Omental fat pad (tissue), 4 donors: ENCODE measurements at places on chromosomes 1 and 21.
A peak's percentile ranks its signal among the peaks of the same experiment; 100 is the strongest.

DNA sequence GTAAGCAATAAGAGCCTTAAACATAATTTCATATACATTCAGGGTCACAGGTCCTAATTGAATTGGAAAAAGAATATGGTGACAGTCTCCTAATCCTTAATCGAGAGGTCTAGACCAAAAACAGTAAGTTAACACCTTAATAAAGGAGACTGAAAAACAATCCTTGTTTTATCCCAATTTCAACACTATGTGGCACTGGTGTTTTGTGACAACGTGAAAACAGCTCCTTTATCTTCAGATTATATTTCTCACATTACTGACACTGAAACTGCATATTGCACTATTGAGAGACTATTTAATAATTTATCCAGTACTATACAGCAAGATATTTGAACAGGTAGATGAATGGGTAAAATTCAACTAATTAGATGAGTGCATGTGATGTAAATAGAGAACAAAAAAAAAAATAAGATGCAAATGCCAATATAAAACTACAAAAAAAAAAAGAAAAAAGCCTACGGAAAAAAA is 34.1 kb downstream of the TP53BP2 start:
- DNase-seq: no peak

GRCh38 chr1:53715478-53715877 is 23.5 kb downstream of the GLIS1 start:
- DNase-seq: no peak

DNA sequence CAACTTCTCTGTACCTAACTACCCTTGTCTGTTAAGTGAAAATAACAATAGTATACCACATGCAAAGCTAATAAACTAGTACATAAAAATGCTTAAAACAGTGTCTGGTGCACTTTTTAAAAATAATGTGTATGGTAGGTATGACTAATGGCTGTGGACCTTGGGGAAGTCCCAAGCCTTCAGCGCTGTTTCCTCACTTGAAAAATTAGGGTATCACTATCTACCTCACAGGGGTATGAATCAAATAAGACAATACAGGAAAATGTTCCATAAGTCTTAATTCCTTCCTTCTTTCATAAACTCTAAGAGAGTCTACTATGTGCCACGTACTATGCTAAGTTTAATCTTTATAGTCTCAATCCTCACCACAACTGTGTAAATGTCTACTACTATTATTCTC is 32.0 kb downstream of the EGLN1 start:
- DNase-seq: no peak

GRCh38 chr1:163875927-163876320 is 554.2 kb downstream of the NUF2 start:
- DNase-seq: no peak

DNA sequence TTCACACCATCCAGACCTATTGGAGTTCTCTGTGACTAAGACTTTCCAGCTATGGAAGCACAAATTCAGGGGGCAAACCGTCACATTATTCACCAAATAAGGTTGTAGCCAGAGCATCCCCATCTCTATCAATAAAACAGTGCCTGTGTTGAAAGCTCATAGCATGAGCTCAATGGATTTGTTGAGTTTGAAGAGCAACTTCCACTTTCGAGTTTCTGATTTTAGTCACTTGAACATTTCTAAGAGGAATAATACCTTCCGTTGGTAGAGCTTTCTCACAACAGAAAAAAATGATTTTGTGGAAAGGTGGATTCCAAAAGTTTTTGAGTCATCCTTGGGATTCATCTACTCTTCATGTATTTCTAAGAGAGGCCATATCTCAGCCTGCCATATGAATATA is 13.0 kb upstream of the ELAVL4 start:
- no peak for DNase-seq

GRCh38 chr1:59317343-59317742 is 20.4 kb downstream of the FGGY start:
- no peak for DNase-seq

GRCh38 chr1:67184838-67185421 is 18.7 kb downstream of the IL23R start:
- DNase-seq: no peak

DNA sequence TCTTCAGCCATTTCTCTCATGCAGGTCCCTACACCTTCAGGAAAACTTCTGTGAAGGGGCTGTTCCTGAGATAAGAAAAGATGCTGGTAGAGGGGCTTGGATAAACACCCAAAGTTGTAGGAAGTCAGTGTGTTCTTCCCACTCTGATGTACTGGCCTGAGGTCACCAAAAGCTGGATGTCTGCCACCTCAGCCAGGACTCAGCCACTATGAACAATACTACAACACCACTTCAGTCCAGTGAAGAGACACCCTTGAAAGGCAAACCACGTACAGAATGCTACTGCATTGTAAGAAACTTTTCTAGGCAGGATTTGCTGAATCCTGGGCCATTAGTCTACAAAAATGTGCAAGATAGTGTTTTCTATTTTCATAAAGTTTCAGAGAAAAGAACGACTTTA is 2.4 kb downstream of the PTPN14 start:
- DNase-seq: no peak

DNA sequence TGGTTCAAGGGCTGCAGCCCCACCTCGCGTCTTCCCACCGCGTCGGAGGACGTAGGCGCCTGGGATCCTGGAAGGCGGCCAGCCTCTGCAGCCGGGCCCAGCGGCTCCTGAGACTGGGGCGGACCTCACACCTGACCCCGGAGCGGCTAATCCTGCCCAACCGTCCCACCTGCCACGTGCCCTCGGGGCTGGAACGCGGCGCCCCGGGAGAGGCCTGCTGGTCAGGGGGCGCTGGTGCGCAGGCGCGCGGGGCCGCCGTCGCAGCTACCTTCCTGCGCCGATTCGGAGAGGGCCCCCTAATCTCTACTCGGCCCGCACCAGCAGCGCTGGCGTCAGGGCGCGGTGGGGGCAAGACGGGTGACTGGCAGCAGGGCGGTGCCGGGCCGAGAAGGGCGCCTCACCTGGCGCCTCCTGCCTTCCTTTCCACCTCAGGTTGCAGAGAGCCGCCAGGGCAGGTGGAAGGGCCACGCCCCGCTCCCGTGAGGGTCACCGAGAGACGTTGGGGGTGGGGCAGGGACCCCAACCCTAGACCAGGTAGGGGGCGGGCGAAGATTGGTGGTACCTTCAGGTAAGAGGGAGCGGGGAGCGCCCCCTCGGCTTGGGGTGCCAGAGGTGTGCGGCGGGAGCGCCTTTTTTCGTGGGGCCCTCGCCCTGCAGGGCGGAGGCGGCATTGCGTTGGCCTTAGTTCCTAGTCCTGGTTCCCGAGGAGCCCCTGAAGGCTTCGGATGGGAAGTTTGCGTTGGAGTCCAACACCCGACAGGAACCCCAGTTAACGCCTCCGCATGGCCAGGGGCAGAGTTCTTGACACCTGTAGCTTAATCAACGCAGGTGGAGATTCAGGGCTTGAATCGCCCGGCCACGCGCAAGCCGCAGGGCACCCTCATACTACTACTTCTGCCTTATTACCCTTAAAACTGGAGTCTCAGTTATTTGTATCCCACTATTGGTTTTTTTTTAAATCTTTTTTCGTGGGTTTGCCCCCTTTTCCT is at the start of gene TDRD5:
Gene TDRD5, plus strand, starts transcription at position 241 of the 989 bp plus-strand sequence. CDS start 784 bp downstream, outside the sequence.
- no peak for DNase-seq

DNA sequence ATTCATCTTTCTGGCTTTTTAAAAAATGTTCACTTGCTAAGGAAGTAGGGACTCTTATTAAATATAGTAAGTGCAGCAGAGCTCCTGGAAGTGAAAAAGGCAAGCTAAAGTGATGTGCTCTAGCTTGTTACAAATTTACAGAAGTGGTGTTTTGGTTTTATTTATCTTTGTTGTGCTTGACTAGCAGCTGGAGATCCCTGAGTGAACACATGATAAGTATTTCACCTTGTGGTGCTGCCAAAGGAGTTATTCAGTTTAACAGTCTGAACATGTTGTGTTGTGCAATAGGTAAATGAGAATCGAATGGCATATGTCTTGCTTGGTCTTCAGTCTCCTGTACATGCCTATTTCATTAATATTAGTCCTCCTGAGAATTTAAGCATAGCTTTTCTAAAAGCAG is 315.7 kb downstream of the TPR start:
- no peak for DNase-seq

DNA sequence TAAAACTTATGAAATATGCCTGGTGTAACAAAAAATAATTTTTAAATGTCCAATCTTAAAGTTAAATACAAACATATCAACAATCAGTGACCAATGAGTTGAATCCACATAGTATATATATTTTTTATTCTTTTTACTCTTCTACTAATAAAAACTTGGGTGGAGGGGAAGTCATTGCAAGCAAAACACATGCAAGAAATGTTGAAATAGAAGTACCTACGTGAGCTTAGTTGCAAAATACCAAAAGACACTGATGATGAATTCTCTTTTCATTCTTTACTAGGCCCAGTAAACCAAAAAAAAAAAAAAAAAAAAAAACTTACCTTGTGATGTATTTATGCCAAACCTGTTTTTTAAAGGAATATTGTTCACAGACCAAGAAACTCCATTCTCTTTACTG is 26.4 kb upstream of the PLA2G4A start:
- no peak for DNase-seq

- no peak for DNase-seq
Measured at GRCh38 chr1:226378071-226378470, 29.8 kb downstream of the PARP1 start.

- no peak for DNase-seq
Measured at GRCh38 chr1:25541889-25542658, 1.3 kb upstream of the LDLRAP1 start.

- peak; percentile 48 for DNase-seq
Measured at GRCh38 chr1:154760469-154760933, 109.6 kb downstream of the KCNN3 start.

GRCh38 chr1:118275472-118276115 is 90.6 kb upstream of the SPAG17 start:
- DNase-seq: no peak

DNA sequence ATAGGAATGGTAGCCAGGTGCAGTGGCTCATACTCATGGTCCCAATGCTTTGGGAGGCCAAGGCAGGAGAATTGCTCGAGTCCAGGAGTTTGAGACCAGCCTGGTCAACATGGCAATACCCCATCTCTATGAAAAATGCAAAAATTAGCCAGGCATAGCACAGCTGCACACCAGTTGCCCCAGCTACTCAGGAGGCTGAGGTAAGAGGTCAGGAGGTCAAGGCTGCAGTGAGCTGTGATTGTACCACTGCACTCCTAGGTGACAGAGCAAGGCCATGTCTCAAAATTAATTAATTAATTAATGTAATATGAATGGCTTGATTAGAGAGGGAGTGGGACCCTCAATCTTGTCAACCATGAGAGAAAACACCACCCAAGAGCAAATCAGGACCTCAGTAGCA is 198.7 kb upstream of the DUSP10 start:
- DNase-seq: no peak

- no peak for DNase-seq
Measured at GRCh38 chr1:115135681-115136080, 46.4 kb upstream of the TSPAN2 start.

DNA sequence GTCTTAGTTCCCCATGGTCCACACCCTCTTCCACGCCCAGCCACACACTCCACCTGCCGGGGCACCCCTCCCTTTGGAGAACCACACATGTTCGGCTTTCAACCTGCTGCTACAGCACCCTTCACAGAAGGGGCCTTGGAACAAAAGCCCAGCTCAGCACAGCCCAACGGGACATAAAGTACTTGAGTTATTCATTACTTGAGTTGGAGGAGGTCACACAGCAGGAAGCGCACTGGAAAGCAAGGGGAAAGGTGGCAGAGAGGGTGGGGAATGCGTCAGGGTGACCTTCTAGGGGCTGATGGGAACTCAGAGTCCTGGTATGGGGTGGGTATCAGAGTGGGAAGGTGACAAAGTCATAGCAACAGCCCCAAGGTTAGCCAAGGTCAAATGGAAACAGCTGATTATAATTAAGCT is 3.0 kb upstream of the ATP1B1 start:
- DNase-seq: no peak

- no peak for DNase-seq
Measured at GRCh38 chr1:206793620-206794019, 21.3 kb upstream of the IL10 start.

- no peak for DNase-seq
Measured at GRCh38 chr1:241177660-241178059, 179.3 kb downstream of the RGS7 start.

DNA sequence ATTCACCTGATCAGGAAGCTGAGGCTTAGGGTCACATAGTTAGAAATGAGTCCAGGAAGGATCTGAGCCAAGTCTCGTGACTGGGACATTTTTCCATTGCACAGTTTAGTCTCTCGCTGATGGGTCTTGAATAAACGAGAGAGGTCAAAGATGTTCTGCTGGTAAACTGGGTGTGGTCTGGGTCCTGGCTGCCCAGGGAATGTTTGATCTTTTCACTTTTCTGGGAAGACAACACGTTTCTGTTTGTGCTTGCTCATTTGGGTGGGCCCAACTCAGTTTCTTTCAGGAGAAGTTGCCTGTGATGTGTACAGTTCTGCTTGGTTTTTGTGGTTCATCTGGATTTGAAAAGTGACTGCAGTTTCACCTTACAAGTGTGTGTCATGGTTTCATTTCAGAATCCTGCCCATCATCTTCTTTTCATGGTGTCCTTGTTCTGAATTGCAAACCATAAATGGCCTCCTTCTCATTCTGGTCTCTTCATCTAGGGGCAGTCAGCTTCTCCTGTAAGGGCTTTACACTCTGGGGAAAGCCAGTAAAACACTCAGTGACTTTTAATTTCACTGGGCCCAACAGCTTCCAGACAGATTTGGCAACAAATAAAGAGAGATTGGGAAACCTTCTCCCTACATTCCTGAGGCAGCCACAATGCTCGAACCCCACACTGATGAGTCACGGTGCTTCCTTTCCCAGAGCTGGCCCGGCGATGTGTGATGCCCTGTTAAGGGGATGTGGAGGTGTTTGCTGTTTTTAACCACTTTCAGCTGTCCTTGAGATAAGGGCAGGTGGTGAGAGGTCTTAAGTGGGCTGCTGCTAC is 7.2 kb upstream of the TACSTD2 start:
- DNase-seq: no peak

- no peak for DNase-seq
Measured at GRCh38 chr1:230972855-230973271, 5.8 kb downstream of the TTC13 start.

- DNase-seq: no peak
Measured at GRCh38 chr1:3553166-3553939, 58.0 kb downstream of the MEGF6 start.

DNA sequence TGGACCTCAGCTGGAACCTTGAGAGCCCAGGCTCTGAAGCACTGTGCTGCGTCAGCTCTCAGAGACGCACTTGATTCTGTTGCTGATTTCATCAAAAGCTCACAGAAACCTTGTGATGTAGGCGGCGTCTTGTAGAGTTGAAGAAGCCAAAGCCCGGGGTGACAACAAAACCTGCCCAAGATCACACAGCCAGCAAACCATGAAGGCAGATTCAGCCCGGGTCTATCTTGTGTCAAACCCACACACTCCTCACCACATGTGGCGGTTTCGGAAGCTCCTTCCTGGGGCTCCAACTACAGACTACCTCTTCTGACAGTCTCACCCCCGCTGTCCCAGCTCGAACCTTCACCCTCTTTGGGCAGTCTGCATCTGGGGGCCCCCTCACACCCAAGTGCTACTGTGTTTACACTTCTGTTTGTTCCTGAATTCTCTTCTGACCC is 50.4 kb downstream of the TENT5C start:
- DNase-seq: no peak

- peak; percentile 26 for DNase-seq
Measured at GRCh38 chr1:89632657-89633247, at the start of gene LRRC8C. Gene LRRC8C (plus strand): TSS chr1:89633120. CDS start chr1:89686474, 53,354 bp downstream.
